C1 segment of cervical spinal cord (tissue), 14 donors: ENCODE measurements at places on chromosomes 7 and 10.
A peak's percentile ranks its signal among the peaks of the same experiment; 100 is the strongest.

DNA sequence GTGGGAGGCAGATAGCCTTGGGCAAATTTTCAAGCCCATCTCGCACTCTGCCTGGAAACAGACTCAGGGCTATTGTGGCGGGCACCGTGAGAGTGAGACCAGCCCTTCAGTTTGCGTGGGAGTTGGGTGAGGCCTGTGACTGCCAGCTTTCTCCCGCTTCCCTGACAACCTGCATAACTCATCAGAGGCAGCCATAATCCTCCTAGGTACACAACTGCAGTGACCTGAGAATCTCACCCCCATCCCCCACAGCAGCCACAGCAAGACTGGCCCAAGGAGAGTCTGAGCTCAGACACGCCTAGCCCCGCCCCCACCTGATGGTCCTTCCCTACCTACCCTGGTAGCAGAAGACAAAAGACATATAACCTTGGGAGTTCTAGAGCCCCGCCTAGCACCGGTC lies 275.4 kb downstream of the GRID1 start:
- no peak for DNase-seq

GRCh38 chr10:14060320-14061070 lies 270.2 kb downstream of the FRMD4A start:
- no peak for DNase-seq

DNA sequence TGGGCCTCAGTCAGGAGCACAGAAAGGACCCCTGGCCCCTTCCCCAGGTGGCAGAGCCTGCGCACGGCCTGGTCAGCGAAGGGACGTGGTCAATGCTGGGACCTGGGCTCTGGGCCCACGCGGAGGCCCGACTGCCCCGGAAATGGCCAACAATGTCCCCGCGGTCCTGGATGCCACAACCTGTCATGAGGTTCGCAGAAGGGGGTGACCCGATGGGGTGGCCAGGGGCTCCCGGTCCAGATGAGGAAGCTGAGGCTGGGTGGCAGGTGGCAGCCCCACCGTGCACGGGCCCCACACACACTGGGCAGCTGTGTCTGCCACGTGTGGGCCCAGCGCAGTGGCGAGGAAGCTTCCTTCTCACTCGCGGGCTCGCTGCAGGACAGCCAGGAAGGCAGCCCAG lies 49.4 kb downstream of the DPYSL4 start:
- no peak for DNase-seq

DNA sequence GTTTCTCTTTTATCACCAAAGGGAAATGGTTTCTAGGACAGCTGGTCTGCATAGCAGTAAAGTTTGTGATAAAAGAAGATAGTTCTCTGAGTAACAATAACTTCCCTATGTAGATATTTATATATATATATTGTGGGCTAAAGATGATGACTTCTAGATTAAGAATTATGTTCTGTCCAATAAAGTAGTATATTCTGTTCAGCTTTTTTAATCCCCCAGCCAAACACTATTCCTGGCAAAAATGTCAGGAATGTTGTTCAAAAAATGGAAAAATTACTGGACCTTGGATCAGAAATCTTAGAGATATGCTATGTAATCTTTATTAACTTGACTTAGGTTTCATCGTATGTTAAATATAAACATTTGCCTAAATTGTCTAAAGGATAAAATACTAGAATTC lies 136.3 kb upstream of the GNAI1 start:
- no peak for DNase-seq

DNA sequence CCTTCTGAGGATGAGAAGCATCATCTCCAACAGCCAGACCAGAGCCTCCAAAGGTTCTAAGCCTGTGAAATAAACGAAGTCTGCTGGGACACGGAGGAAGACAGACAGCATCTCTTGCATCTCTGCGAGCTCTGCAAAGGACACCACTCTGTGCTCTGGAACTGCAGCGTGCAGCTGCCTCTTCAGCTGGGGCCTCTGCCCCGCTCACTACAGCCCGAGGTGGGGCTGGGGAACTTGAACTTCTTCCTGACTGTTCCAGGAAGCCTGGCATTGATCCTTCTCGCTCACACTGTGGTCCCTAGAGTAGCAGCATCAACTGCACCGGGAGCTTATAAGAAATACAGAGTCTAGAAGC lies 163.3 kb downstream of the USP6NL start:
- no peak for DNase-seq

DNA sequence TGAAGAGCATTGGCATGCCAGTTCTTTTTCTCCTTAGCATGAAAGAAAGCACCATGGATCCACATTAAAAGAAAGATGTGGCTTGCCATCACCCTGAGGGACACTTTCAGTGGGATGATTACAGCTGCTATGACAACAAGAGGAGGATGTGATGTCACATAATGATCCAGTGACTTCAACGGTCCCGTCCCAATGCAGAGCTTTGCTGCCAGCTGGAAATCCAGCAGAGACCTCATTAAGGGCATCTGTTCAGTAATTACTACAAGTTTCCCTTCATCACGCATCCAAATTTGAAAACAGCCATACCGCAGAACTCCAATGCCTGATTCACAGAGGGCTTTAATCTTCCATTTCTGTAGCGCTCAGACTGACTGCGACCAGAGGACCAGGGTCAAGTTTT lies 206.6 kb downstream of the LSM5 start:
- no peak for DNase-seq

DNA sequence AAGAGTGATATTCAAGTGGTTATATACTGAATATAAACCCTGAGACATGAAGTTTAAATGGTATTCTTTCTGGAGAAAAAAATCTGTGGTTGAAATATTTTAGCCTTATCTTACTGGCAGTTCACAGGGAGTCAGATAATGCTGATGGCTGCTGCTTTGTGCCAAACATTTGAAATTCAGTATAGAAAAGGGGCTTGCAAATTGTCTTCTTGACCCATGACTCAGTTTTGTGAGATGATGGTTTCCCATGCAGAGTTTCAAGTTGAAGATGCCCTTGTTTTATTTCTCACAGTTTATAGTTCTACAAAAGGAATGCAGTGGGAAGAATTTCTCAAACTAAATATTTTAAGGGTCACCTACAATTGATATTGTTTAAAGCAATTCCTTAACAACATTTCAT lies 251.1 kb upstream of the MEOX2 start:
- no peak for DNase-seq

DNA sequence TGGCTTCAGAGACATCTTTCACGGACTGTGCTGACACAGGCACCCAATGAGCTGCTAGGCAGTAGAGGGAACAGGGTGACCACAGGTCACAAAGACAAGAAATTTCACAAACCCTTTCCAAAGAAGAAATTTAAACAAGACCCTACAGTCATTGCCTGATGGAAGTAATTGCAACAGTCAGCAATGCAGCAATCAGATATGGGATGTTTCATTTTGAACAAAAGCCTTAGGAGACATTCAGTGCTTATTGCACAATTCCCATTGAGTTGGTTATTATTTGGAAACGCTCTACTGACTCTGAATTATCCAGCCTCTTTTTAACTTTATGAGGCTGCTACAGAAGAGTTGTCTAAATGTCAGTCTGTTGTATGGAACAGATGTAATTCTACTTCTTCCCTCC lies 85.5 kb downstream of the ETV1 start:
- no peak for DNase-seq

DNA sequence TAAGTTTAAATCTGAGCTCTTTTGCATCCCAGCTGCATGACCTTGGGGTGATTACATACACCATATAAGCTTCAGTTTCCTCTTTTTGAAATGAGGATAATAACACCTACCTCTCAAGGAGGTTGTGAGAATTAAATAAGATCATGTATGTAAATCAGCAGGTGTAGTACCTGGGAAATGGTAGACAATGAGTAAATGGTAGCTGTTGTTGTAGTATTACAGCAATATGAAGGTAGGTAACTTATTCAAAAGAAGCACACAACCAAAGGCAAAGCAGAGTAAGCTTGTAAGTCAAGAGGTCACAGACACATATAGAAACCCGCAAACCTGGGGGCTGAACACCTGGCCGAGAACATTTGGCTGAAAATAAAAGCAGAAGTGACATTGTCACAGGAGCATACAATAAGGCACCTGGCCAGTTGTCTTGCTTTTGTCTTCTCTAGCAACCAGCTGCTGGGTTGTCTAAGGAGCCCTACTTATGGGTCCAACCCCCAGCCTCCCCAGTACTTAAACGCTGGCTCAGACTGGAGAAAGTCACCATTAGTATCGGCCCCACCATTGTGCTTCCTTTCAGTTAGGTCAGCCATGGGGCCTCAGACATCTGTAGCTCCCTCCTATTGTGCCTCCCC lies 203.6 kb upstream of the MKLN1 start:
- no peak for DNase-seq

GRCh38 chr10:106136175-106136574 lies 1028.3 kb downstream of the SORCS1 start:
- no peak for DNase-seq

DNA sequence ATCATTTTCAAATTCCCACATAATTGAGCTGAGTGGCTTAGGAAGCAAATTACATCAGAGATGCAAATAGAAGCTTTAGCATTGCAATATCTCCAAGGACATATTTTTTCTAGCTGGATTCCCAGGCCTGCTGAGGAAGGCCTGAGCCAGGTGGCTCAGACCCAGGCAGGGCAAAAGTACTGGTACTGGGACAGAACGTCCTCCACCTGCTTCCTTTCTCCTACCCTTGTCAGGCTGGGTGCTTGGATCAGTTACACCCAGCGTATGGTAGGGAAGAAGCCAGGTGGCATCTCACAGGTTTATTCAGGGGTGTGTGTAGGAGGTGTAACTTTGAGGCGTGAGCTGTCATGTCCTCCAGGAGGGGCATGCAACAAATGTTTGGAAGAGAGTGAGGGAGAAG lies 3.0 kb upstream of the PANK1 start:
- DNase-seq: peak; percentile 93

DNA sequence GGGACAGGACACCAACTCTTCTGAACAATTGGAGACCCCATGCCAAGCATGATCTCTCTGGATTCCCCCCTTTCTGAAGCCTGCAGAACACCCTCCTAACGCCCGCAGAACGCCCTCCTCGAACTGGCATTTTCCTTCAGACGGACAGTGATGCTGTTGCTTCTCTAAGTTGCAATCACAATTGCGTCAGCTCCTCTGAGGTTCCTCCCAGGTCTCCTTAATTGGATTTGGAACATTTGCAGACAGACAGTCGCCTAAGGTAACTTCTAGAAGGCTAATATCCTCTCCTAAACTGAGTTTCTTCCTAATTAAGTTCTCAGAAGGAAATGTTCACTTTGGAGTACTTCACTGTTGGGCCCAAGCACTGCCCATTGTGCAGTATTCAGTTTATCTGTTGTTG lies 20.5 kb upstream of the SERPINE1 start:
- DNase-seq: no peak

DNA sequence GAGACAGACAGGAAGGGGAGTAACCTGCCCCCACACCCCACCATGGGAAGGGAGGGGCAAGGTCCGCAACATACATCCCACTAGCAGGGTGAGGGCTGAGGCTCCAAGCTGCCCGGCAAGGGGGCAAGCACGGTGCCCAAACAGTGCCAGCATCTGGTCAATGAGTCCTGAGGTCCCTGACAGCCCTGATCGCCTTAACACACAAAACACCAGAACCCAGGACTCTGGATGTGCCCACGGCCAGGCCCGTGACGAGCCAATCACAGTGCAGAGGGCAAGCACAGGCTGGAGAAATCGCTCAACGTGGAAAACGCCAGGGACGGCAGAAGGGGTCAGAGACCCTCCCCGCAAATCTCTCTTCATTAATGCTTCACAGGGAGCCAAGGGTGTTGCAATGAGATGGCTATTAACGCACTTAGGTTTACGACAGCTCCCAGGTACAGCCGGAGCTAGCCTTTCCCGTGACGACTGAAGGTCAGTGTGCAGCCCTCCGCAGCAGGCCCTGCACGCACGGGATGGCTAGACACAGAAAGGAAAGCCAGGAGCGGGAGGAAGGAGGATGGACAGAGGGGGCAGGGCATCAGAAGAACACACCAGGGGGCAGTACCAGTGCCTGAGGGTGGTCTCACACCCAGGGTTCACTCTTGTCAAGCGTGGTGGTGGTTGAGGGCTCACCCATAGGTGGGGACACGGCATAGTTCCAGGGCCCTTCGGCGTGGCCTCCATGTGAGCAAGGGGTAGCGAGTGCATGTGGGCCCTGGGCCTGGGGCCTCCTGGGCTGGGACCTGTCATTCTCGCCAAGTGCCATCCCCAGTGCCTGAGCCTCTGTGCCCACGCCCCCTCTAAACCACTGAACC lies 220.5 kb downstream of the MAD1L1 start:
- DNase-seq: no peak

- no peak for DNase-seq
These were observed 91.2 kb upstream of the MYL10 start for GRCh38 chr7:101720324-101720723.

DNA sequence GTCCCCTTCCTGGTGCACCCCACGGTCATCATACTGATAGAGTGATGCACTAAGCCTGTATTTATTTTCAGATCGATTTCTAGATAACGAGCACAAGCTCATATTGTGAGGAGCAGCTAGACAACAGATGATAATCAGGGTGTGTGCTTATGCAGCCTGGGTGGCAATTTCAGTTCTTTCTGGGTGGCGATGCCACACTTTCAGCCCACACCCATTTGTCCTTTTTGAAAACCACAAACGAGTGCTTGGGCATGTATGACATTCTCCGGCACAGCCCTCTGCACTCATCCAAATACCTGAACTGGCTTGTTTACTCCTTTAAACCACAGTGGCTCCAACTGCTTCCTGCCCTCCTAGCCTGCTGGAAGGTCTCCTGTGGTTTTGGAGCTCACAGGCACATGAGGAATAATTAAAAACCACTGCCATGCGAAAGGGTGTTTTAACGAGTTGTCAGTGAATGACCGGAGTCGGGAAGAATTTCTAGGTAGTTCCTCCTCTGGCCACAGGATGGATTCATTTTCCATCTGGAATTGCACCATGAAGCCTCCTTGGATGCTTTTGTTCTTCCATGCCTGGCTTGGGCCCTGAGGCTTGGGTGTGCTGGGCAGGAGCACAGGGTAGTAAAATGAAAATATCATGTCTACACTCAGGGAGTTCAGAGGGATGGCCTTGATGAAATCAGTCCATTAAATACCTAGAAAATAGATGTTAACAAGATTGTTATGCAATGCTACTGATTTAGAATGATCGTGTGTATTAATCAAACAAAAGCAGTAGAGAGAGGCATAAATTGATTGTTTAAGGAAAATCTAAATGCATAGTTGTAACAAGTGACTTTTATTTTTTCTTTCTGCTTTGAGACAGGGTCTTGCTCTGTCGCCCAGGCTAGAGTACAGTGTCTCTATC lies 52.4 kb upstream of the ITGB1 start:
- no peak for DNase-seq

DNA sequence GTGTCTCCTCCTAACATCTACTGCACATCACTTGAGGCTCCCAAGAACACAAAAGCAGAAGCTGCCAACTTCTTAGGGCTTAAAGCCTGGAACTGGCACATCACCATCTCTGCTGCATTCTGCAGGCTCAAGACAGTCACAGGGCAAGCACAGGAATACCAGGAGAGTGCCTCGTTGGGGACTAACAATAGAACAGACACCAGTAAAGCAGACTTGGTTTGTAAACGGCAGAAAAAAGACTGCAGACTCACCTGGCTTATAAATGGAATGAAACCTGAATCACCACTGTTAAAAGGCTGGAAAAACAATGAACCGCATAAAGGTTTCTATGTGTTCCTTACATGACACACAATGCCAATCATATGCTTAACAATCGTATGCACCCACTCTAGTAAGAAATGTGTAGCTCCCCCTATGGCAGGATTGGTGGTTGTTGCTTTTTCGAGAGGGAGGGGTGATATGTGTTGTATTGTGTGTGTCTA lies 12.8 kb downstream of the RHEB start:
- DNase-seq: peak; percentile 24

- DNase-seq: no peak
These were observed 42.1 kb downstream of the MDH2 start for GRCh38 chr7:76089865-76090475.

- DNase-seq: no peak
These were observed at the start of gene MEOX2 for GRCh38 chr7:15686295-15686956. Gene MEOX2 (minus strand): TSS chr7:15686683. CDS start chr7:15686402, 281 bp downstream.

GRCh38 chr7:132446260-132446659 lies 130.0 kb downstream of the PLXNA4 start:
- DNase-seq: no peak
